Astrocyte (in vitro differentiated cells and primary cell): ENCODE measurements at places on chromosomes 7 and 10. TPM values are rescaled to one million over a fixed set of nuclear protein-coding genes. Genes with fewer than 3 reads are reported as not detected.

SKIDA1 gene
- 5.9 and 7.8 TPM in 2 replicates for total RNA-seq

RAPGEF5 gene
- total RNA-seq = 0.29 and 1.0 TPM in 2 replicates

GRCh38 chr10:110649347-110650264 lies 5.5 kb downstream of the RBM20 start:
- no peak for DNase-seq

LIPK gene
- not detected in 2 replicates for total RNA-seq

SFTPA1 gene
- total RNA-seq = not detected in 2 replicates

DNA sequence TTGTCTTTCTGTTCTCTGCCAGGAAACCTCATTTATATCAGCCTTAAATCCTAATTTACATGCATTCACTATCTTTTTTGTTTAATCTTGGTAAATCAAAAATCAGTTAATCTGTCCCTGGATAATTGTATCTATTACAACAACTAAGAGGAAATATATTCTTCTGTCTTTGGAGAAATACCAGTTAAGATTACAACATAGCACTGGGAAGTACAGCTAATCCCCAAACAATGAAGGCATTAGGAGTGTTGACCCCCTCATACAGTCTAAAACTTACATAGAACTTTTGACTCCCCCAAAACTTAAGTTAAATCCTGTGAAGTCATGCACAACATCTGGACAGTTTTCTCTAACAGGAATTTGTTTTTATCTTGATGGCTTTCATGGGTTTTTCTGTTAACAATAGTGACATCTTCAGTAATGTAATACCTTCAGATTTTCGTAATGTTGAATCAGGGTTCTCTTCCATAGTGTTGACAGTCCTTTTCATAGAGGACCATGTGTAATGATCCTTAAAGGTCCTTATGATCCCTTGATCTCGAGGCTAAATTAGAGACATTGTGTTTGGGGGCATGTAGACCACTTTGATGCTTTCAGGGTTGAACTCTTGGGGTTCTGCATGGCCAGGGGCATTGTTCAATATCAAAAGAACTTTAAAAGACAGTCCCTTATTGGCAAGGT lies 24.1 kb upstream of the ABCC2 start:
- no peak for DNase-seq

TMEM178B gene
- 2.2 and 3.9 TPM in 2 replicates for total RNA-seq

- DNase-seq = no peak
Observed at GRCh38 chr7:44325811-44326241, 432 bp upstream of the CAMK2B start.

- DNase-seq = no peak
Observed at GRCh38 chr7:71996141-71996540, 416.0 kb downstream of the CALN1 start.

DNA sequence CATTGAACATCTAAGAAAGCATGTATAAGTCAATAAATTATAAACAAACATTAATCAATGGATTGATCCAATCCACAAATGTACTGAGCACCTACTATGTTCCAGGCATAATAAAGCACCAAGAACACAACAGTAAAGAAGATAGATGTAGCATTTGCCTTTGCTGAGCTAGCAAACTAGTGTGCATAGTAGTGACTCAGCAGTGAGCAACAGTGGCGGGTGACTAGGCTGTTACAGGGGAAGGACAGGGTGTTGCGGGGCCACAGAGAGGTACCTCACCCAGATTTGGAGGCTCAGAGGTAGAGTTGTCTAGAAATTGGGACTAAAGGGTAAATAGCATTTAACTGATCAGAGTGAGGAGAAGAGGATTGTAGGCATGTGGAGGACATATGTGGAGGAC lies 83.6 kb downstream of the NXPH1 start:
- DNase-seq = no peak

PITX3 gene
- 1.6 and 1.7 TPM in 2 replicates for total RNA-seq

PLEKHS1 gene
- total RNA-seq = not detected in 2 replicates

- peak; percentile 74 for DNase-seq
Observed at GRCh38 chr7:16811551-16811950, 6.8 kb upstream of the AGR2 start.

DNA sequence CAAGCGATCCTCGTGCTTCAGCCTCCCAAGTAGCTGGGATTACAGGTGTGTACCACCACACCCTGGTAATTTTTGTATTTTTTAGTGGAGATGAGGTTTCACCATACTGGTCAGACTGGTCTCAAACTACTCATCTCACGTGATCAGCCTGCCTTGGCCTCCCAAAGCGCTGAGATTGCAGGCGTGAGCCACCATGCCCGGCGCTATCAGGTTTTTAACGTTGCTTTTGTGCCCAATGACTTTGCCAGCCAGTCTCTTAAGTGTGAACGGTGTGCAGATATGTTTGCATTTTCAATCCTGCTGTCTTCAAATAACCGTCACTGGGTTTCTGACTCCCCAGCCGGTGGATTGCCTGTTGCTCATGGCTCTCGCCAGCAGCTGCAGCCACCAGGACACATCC lies 201.8 kb upstream of the PPP2R2D start:
- DNase-seq = no peak

MYL10 gene
- 0.73 and 2.8 TPM in 2 replicates for total RNA-seq

- DNase-seq = no peak
Observed at GRCh38 chr10:56912043-56912442, 551.0 kb upstream of the ZWINT start.

DNA sequence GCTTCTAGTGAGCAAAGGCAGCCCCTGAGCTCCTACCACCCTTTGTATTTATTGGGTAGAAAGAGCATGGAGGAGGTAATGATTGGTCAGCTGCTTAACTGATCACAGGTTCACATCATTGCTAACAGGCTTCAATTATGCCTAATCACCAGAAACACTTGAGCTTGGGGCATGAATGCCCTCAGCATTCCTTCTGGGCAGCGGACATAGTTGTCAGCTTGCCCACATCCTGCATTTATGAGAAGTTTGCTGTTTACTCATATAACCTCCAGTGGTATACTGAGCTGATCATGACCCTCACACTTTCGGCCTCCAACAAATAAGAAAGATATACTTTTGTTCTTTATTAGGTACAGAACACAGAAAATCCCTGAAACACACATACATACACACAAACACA lies 140.3 kb upstream of the ODAD2 start:
- peak; percentile 54 for DNase-seq

DNA sequence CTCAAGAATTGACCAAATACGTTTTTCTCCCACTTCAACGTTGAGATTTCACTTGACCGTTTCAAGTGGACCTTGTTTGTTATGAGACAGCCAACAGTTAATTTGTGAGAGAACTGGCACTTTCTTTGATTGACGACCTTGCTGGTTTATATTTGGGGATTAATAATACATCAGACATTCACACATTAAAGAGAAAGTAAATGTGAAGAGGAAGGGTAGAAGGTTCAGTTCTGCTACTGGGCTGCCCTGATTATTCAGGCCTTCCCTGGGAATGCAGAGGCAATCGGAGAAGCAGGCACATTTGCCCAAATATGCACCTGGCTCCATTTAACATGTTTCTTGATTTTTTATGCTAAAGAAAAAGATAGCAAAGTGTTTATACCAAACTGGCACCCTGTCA lies 114.1 kb downstream of the POU6F2 start:
- DNase-seq = no peak

DNA sequence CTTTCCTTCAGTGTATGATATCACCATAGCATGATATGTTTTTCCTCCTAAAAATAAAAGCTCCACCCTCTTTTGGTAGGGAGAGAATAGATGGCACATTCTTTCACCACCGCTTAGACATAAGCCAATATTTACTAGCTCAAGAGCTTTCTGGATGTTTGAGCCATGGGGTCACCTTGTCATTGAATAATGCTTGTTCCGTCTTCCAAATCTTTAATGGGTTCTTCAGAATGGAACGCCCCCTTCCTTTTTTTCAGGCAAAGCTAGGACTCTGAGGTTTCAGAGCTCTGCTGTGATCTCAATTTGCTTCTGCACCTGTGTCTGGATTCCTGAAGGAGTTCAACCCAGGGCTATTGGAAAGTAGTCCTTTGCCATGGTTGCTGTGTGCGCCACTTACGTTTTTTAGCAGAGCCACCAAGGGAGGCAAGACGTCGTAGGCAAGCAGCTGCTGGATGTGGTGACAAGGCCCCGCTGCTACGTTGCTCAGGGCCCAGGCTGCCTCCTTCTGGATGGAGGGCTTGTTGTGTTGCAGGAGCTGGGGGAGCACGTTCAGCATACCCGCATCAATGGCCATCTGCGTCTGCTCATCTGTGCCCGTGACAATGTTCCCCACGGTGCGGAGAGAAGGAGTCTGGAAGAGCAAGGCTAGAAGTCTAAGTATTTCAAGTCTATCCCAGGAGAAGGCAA lies 23.2 kb downstream of the KPNA7 start:
- DNase-seq = no peak

DNA sequence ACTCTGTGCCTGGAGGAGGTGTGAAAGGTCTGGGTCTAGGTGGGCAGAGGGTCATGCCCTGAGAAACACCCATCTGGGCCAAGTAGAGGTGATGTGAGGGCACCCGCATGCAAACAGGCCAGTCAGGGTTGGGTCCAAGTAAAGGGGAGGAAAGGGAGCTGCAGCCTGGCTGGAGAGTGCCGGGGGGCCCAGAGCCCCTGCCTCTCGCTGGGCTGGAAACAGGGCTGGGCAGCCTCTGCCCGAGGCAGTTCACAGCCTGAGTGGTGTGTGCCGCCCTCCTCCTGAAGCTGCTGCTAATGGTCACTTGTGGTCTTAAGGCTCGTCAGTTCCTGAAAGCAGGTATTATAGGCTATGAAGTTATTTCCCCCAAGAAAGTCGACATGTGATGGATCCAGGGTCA lies 7.3 kb downstream of the CYP2E1 start:
- DNase-seq = no peak

GRCh38 chr10:113422371-113422770 lies 130.5 kb upstream of the HABP2 start:
- no peak for DNase-seq

DNA sequence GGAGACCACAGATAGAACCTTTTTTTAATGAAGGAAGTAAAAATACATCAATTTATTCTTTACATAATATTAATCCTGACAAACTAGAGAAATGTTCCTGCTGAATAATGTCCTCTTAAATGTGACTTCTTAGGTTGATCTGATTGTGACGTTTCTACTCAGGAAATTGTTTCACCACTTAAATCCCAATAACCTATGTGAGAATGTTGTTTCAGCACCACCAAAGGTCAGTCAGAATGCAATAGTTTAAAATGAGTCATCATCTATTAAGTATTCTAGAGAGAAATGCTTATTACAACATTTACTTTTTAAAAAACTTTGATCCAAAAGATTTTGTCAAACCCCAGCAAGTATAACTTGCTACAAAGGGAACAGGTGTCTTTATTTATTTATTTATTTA lies 155.4 kb upstream of the CACNA2D1 start:
- peak; percentile 79 for DNase-seq

GRCh38 chr7:69663911-69664832 lies 65.9 kb downstream of the AUTS2 start:
- DNase-seq = no peak

- DNase-seq = no peak
Observed at GRCh38 chr7:99679032-99679399, 780 bp downstream of the CYP3A5 start.

DNA sequence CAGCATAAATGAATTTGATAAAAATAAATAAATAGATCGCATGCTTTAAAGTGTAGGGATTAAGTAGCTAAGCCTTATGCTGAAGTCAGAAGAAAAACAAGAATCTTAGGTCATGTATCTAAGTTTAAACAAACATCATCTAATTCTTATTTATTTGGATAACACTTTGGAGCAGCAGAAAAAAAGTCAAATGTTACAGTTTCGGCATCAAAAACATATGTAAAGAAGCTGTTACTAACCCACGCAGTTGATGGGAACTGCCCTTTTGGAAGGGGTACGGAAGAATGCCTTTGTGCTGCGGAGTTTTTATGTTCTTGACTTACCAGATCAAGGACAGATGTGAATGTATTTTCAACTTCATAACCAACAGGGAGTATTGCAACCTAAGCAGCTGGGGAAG lies 37.3 kb upstream of the HABP2 start:
- DNase-seq = no peak

CFAP70 gene
- 1.2 and 1.3 TPM in 2 replicates for total RNA-seq

DNA sequence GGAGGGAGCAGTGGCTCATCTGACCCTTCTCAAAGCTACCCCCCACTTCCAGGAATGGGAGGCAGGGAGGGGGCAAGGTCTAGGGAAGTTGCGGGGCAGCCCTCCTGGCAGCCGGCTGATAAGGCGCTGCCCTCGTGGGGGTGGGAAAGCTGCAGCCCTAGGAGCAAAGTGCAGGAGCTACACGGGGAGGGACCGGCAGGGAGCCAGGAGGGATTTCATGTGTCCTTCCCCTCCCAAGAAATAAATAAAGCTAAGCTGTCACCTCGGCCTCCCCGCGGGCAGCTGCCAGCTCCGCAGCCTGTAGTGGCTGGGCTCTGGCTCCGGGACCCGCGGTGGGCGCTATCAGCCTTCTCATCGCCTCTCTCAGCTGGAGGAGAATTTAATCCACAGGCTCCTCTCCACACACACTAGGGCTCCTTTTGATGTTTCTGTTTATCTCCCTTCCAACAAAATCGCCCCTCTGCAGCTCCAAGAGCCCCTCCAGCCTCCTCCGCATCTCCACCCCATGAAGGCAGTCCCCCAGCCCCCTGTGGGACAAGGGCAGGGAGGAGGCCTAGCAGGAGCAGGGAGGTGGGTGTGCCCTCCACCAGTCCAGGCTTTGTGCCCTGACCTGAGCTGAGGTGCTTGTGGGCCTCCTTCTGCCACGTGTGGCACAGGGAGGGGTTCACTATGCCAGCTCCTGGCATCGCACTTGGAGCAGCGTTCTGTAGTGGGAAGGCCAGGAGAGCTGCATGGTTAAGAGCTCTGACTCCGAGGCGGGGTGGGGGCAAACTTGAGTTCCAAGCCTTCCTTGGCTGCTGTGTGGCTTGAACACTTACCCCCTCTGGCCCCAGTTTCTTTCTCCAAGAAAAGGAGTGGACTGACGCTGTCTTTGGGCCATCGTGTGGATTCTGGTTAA lies 80.5 kb downstream of the C10orf105 start:
- no peak for DNase-seq

DNA sequence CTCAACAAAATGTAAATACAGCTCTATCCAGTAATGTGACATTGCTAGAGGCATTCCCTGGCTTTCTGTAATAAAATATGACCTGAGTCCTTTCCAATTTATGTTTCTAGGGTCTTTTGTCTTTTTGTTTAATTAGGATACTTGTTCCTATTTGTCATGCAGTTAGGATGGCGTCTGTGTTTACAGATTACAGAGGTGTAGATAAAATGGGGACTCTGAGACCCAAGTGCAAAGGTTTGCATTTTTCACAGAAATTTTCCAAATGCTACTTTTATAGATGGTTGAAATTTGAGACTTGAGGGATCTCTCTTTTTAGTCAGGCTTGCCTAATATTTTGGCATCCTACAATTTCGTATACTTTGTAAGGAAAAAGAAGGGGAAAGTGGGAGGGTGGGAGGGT lies 332.4 kb downstream of the PTEN start:
- DNase-seq = no peak

GRCh38 chr10:91340613-91341362 lies 69.4 kb upstream of the HECTD2 start:
- peak; percentile 95 for DNase-seq

DNA sequence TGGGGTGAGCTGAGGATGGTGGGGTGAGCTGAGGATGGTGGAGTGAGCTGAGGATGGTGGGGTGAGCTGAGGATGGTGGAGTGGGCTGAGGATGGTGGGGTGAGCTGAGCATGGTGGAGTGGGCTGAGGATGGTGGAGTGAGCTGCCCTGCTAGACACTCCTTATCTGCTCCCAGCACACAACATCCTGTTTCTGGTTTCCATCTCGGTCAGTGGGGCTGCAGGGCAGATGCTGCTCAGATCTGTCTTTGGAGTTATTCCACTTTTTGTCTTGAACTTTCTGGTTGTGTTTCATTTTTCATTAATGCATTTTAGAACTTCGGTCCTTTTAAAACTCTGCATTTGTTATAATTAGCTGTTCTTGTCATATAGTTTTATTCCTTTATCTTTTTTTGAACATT lies 67.9 kb upstream of the ANTXRL start:
- no peak for DNase-seq

PHTF2 gene
- total RNA-seq = 27.0 and 36.2 TPM in 2 replicates
